SJSA1 (cell line): ENCODE measurements at places on chromosomes 1 and 21. TPM values are rescaled to one million over a fixed set of nuclear protein-coding genes. Genes with fewer than 3 reads are reported as not detected.

GRCh38 chr1:157600236-157600635, 2.4 kb upstream of the FCRL4 start:
- DNase-seq, result no peak

- DNase-seq, result no peak
Observed at GRCh38 chr1:110756506-110756905, 81.8 kb upstream of the KCNA3 start.

The SH2D1B gene
- not detected in 2 replicates for total RNA-seq

The RIIAD1 gene
- not detected in 2 replicates for total RNA-seq

The PLA2G2E gene
- total RNA-seq, result not detected in 2 replicates
